RKO (cell line): ENCODE measurements at places on chromosomes 6 and 20.

GRCh38 chr6:155967322-155967721, 511.7 kb upstream of the NOX3 start:
- no peak for DNase-seq

GRCh38 chr6:118134736-118135135, 227.7 kb downstream of the SLC35F1 start:
- no peak for DNase-seq

GRCh38 chr20:56636716-56637115, 7.6 kb downstream of the TFAP2C start:
- peak; percentile 8 for DNase-seq

GRCh38 chr20:20184149-20184548, 131.8 kb downstream of the CFAP61 start:
- DNase-seq, result peak; percentile 19

GRCh38 chr20:1389703-1390580, 2.9 kb downstream of the FKBP1A start:
- no peak for DNase-seq

GRCh38 chr6:44224965-44225305, 1.5 kb downstream of the SLC29A1 start:
- no peak for DNase-seq
